Gastrocnemius medialis (tissue), 4 donors: ENCODE measurements at places on chromosomes 6 and 20.

DNA sequence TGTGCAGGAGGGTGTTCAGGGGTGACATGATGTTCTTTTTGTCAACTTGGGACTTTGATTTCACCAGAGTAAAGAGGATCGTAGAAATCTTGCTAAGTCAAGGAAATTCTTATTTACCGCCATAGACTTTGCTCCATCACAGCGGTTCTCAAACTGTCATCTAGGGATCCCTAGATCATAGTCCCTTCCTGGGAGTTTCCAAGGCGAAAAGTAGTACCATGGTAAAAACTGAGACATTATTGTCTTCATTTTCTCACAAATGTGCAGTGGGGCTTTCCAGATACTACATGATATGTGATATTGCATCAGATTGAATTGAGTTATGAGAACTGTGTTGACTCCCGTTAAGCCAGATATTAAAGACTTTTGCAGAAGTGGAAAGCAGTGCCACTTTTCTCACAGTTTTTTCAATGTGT, 79.7 kb downstream of the JARID2 start:
- DNase-seq = no peak

- no peak for DNase-seq
These were observed 19.7 kb downstream of the SPDEF start for GRCh38 chr6:34536251-34536958.

- DNase-seq = no peak
These were observed 3.5 kb upstream of the MOXD1 start for GRCh38 chr6:132404736-132405135.

DNA sequence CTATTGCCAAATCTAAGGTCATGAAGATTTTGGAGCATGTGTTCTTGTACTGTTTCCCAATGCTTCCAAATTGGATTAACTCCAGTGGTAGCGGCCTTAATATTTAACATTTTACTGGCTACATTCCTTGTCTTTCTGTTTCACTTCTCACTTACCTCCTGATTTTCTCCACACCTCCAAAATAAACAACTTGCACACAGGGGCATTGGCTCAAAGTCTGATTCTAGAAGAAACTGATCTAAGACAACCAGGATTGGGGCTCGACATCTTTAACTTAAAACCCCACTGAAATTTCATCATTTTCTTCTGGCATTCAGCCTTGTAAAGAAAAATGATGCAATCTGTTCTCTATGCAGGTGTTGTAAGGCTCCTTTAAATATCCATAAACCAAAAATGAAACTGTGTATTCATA, 557.9 kb upstream of the ID4 start:
- no peak for DNase-seq

DNA sequence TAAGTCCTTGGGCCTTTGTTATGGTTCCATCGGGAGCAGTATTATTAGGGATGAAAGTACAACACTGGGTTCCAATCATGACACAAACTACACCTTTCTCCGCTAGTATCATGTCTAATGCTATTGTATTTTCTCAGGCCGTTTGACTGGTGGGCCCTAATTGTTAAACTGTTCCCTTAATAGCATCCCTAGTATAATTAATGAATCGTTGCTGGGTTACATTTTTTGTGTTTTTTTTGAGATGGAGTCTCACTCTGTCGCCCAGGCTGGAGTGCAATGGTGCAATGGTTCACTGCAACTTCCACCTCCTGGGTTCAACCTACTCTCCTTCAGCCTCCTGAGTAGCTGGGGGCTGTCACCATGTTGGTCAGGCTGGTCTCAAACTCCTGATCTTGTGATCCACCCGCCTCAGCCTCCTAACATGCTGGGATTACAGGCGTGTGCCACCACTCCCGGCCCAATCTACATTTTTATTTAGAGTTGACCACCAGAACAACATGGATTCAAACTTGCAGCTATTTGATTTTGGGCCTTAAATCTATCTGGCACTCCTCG, 4.1 kb upstream of the ZNFX1 start:
- DNase-seq = no peak

GRCh38 chr6:141724731-141725130, 408.0 kb upstream of the GJE1 start:
- DNase-seq = no peak

GRCh38 chr6:13615792-13616120, 621 bp downstream of the NOL7 start:
- peak; percentile 38 for DNase-seq

DNA sequence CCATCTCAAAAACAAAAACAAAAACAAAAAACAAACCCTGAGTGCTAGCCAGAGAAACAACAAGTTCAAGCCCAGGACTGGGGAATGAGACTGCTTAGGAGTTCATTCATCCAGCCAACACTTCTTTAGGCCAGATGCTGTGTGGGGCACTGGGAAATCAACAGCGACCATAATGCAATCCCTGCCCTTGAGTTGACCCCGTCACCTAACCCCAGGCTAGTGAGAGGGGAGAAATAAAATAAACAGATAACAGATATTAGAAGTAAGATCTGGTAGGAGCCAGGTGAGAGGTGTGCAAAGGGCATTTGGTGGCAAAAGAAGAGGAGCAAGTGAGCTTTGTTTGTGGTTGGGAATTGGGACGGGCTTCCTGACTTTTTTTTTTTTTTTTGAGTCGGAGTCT, 4.9 kb upstream of the RPL10A start:
- no peak for DNase-seq

DNA sequence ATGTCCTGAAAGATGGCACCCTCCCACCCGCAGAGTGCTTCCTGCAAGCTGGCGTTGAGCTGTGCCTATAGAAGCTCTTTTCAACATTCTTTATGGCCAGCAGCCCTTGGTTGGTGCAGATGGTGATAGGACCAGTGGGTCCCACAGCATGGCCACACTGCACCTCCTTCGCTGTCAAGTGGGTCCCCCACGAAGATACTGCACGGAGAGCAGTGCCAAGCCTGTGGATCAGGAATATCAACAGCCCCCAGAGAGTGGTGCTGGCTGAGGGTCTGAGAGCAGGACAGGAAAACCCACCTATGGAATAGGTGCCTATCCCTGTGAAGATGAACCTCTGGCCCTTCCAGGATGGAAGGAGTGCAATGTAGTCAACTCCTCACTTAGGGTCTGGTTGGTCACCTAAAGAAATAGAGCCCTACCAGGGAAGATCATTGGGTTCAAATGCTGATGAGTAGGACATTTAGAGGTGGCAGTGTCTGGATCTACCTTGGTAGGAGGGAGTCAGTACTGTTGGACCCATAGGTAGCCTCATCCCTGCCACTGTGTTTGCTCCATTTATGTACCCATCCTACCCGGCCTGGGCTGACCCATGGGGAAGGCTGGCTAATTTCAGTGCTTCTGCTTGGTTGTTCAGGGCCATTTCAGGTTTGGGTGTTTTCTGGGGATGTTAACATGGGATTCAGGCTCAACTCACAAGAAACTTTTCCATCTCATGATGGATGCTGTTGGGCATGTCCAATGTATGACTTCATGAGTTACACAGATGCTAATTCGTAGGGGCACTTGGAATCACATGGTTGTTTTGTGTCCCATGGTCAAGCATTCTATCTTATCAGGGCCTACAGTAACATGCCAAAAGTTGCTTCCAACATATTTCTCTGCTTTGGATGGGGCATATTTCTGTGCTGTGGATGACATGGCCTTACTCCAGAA, 33.4 kb upstream of the MICB start:
- DNase-seq = no peak

DNA sequence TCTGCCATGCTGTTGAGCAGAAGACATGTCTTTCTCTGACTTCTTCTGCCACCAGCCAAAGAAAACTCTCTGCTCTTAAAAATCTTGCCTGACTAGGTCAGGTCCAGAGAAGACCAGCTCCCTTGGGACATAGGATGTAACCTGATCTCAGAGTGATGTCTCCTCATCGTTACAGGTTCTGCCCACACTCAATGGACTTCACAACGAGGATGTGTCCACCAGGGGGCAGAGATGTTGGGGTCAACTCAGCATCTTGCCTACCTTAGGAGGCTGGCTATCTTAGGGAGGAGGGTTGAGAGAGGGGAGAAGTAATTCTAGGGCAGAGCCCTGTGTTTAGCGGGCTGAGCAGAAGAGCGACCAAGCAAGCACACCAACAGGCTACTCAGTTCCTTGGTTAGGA, 207.6 kb upstream of the CDH4 start:
- no peak for DNase-seq

DNA sequence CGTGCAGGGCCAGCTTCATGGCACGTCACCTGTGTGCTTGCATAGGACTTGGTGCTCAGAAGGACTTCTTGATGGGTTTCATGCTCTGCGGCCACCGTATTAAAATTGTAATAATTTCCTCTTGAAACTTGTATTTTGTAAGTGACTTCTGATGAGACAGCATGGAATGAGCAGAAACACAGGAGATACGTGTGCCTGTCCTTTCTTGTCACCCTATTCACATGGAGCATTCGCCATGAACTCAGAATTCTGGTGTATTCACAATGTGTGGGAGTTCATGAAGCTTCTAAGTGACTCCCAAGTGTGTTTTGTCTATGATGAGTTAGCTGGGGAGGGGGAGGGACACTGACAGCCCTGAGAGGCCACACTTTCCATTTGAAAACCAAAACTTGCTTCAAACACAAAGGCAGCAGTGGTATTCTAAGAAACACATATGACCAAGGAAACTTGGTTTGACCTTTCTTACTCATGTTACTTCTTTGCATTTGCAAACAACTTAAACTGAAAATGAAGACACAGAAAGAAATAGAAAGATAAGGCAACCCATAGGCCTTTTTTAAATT, 92.1 kb upstream of the NEDD9 start:
- no peak for DNase-seq

GRCh38 chr6:2109796-2110195, 135.6 kb downstream of the GMDS start:
- no peak for DNase-seq
